A375 (cell line): ENCODE measurements at places on chromosomes 5 and 9. TPM values are rescaled to one million over a fixed set of nuclear protein-coding genes. Genes with fewer than 3 reads are reported as not detected.

SNAPC4 gene
- total RNA-seq: 19.1 and 21.4 TPM in 2 replicates

TMC1 gene
- total RNA-seq: 0.19 and 0.29 TPM in 2 replicates

OBP2B gene
- not detected in 2 replicates for total RNA-seq

SLC45A2 gene
- total RNA-seq: 0.49 and 0.69 TPM in 2 replicates

STK32A gene
- 0.19 and 0.49 TPM in 2 replicates for total RNA-seq

GNPDA1 gene
- total RNA-seq: 35.6 and 39.4 TPM in 2 replicates

CTSV gene
- total RNA-seq: 0.83 and 0.90 TPM in 2 replicates

APBA1 gene
- 0.11 TPM in 1 of 2 replicates, not detected in the other for total RNA-seq

LNPEP gene
- 13.0 and 13.2 TPM in 2 replicates for total RNA-seq

EQTN gene
- not detected in 2 replicates for total RNA-seq

SNX18 gene
- total RNA-seq: 23.9 and 28.1 TPM in 2 replicates
